ENCODE measurements at places on chromosomes 13 and 19.

GRCh38 chr13:50742353-50742752 lies 101.1 kb downstream of the DLEU7 start:
- no peak for DNase-seq

GRCh38 chr19:56103027-56103614 lies 18.0 kb downstream of the ZNF787 start:
- DNase-seq, result no peak

DNA sequence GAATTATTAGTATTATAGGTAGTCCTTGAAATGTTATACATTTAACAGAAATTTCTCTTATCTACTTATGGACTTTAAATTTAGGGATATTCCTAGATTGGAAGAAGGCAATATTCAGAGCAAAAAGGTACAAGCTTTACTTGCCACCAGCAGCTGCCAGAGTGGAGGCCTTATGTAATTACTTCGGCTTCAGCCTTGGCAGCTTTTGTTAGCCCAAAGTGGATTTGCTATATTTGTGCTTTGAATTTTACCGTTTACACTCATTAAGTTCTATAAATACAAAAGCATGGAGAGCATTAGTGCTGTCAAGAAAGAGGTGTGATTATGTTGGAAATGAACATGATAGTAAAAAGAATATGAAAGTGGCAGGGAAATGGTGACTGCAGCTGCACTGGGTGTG lies 319.9 kb downstream of the ATP8A2 start:
- DNase-seq, result no peak

DNA sequence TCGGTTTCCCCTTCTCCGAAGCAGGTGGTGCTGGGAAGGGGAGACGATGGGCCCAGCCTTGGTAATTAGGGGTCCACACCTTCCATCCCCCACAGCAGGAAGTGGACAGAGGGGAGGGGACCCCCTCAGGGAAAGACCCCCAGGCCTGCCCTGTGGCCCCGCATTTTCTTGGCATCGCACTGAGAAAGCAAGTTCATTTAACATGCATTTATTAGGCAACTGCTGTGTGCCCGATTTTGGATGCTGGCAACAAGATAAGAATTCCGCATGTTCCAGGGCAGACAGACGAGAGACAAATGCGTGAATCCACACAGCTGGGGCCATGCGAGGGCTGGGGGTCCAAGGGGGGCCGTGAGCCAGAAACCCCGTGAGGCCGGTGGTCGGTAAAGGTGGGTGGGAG lies 28.4 kb downstream of the ARID3A start:
- DNase-seq, result no peak

GRCh38 chr13:47094734-47095434 lies 198.0 kb upstream of the HTR2A start:
- DNase-seq, result no peak

GRCh38 chr13:27991881-27992280 lies 3.4 kb upstream of the URAD start:
- DNase-seq, result no peak
